AG04449 (cell line): ENCODE measurements at places on chromosomes 11 and 22.

- DNase-seq = no peak
Observed at GRCh38 chr22:21025763-21026755, 6.3 kb downstream of the SLC7A4 start.

DNA sequence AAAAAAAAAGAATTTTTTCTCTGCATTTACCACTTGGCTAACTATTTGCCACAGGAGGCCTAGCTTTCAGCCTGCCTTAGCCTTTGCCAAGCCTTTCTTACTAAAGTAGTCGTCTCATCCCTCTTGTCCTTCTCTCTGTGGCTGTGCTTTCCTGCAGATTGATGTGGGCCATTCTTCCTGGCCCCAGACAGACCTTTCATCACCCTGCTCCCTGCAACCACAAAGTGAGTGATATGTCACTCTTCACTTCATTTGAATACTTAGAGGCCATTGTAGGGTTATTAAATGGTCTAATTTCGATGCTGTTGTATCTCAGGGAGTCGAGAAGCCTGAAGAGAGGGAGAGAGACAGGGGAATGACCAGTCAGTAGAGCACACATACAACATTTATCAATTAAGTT, 37.6 kb downstream of the ART5 start:
- no peak for DNase-seq

GRCh38 chr22:50105208-50106100, 15.6 kb downstream of the MOV10L1 start:
- DNase-seq = no peak

- no peak for DNase-seq
Observed at GRCh38 chr11:65503949-65504673, 5.3 kb downstream of the MALAT1 start.

DNA sequence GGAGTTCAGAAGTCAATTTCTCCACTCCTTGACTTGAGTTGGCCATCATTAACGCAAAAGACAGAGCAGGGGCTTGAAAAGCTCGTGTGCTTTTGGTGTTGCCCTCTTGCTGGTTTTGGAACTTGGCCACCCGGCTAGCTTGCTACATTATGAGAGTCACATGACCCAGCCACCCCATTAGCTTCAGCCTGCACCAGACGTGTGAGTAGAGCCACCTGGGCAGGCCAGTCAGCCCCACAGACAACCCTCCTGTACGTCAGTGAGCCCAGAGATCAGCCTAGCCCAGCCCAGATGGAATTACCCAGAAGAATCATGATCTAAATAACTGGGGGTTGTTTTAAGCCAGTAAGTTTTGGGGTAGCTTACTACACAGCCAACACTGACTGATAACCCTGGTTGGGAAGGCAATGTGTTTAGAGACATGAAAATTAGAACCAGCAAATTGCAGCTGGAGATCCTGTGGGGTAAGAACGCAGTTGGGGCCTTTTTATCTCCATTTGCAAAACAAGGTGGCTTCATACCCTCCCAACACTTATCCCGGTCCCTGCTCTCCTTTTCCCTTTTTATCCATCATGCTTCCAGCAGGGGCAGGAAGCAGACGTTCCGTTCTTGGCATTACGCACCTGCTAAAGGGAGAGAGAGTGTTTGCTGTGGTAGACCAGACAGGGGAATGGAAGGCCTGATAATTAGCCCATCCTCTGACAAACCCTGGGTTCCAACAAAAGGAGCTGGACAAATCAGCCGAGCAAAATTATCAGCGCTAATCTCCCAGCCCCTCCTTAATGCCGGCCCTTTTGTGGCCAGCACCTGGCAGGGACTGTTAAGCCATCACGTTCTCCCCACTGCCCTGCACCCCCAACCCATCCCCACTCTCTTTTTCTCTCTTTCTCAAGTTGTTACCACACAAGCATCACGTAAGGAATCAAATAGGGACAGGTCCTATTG, 548.7 kb upstream of the CADM1 start:
- no peak for DNase-seq

GRCh38 chr22:48744283-48744641, 1083.4 kb downstream of the BRD1 start:
- DNase-seq = no peak

DNA sequence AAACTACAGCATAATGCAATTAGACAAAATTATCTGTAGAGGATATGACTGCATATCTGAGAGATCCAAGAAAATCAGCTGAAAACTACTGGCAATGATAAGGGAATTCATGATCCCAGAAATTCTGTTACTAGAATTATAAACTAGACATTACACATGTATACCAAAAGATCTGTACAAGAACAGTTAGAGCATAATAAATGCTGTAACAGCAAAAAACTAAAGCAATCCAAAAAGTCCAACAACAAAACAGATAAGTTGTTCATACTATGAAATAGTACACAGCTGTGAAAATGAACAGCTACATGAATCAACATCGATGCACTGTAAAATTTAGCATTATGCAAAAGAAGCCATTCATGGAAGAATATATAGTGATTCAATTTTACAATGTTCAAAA, 6.0 kb downstream of the ZNF214 start:
- no peak for DNase-seq

DNA sequence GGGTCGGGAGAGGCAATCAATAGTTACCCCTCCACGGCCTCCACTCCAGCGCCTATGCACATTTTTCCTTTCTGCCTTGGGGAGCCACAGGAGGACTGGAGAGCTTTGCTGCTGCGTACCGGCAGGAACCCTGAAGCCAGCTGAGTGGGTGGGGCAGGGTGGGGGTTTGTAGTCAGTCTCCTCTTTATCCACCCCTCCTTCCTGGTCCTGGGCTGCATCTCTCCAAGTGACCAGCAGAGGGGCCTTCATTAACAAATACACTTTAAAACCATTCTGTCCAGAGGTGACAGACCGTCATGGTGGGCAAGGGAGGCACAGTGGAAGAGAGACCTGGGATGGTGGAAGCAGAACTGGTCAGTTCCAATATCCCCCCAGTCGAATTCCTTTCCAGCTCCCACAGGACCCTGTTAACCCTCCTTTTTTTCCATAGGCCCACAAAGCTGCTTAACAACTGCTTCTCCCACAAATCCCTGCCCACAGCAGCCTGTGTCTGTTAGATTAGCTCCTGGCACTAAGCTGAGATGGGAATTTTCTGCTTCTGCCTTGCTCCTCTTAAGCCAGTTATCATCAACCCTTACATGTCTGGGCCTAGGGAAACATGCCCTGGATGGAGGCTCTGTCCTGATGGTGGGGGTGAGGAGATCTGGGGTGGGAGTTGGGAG, 3.9 kb upstream of the ABCG4 start:
- DNase-seq = no peak

DNA sequence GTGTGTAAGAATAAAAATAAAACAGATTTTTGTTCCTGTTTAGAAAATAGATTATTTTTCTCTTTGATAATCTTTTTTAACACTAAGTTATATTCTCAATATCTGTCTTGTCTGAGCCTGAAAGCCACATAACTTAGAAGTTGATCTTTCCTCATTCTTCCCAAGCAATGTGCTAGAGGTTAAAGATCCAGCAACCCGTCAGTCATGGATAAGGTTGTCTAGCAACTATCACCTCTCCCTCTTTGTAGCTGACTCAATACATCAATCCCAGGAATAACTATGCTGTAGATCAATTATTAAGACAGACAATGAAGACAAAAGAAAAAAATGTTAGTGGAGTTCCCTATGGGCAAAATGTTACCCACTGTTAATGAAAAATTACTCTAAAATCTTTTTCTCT, 813.1 kb upstream of the CCDC179 start:
- DNase-seq = no peak

DNA sequence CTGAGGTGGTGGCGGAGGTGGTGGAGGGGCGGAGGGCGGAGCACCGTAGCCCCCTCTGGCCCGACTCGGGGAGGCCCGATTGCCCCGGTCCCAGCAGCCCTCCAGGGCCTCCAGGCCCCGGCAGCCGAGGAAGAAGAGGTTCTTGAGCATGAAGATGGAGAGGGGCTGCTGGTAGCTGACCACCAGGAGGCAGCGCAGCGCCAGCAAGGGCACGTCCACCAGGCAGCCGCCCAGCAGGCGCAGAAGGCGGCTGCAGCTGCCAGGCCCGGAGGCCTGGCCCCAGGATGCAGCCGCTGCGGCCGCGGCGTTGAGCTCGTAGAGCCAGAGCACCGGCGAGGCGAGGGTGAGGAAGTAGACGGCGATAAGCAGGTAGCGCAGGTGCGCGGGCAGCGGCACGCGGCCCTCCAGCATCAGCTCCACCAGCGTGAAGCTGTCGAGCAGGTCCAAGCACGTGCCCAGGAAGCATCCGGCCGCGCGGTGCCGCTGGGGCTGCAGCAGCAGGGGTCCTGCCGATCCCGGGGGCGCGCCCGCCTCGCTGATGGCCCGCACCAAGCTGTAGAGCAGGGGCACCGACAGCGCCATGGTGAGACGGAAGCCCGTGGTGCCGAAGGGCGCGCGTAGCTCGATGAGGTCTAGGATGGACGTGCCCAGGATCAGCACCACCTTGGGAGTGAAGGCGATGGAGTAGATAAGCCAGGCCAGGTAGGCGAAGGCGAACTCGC, 1.5 kb downstream of the TMEM121B start:
- DNase-seq = no peak

GRCh38 chr22:43000441-43001175, 14.3 kb downstream of the PACSIN2 start:
- no peak for DNase-seq

- DNase-seq = no peak
Observed at GRCh38 chr11:43986881-43987280, 44.4 kb downstream of the C11orf96 start.

DNA sequence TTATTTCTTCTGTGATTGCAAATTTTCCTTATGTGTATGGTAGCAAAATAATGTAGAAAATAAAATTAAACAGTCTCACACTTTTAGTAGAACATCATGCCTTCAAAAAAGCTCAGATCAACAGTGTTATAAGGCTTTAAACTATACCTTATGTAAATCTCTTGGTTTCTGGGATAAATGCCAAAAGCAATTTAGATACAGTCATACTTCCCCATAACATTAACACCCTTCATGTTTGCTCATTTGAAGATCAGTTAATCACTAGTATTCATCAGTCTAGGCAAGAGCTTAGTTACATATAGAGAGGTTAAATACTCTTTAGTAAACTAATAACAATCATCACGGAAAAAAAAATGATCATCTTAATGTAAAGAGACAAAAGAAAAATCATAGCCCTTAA, 421.8 kb upstream of the ANO3 start:
- no peak for DNase-seq

DNA sequence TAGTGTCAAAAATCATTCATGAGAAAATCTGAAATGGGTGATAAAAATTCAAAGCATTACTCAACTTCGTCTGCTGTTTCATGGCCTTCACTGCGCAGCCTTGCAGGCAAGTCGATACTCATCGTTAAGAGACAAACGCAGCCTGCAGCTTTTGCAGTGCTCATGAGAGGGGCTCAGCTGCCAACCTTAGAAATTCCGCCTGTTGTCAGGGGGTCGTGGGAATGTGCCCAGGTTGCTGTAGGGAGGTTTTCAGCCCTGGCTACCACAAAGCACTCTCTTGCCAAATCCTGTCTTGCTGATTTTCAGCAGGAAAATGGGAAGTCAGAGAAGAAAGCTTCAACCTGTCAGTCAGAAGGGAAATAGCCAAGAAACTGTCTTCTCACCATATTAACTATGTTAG, 25.4 kb upstream of the GRAMD1B start:
- no peak for DNase-seq

GRCh38 chr22:49455595-49455994, 372.1 kb downstream of the BRD1 start:
- no peak for DNase-seq

- no peak for DNase-seq
Observed at GRCh38 chr11:102470251-102470650, 17.7 kb upstream of the TMEM123 start.

- no peak for DNase-seq
Observed at GRCh38 chr11:41250408-41250935, 209.0 kb downstream of the LRRC4C start.

DNA sequence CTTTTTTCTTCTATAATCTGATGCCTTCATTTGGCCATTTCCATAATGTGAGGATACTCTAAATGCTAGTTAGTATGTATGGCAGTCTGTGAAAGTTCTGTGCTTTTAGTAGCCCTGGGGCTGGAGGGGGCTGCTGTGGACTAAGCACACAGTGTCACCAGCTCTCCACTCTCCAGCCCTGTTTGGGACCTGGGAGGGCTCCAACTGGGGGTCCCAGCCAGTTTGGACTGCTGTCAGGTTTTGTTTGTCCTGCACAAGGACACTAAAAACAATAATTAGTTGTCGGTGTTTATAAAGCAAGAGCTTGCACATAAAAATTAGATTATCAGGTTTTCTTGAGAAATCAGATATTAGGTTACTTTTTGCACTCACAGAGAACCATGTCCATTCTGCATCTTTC, 103.1 kb downstream of the LDLRAD3 start:
- no peak for DNase-seq

- DNase-seq = peak; percentile 65
Observed at GRCh38 chr11:96045622-96046456, 121.9 kb upstream of the MTMR2 start.

GRCh38 chr22:48205161-48205560, 1442.7 kb downstream of the TBC1D22A start:
- DNase-seq = no peak

DNA sequence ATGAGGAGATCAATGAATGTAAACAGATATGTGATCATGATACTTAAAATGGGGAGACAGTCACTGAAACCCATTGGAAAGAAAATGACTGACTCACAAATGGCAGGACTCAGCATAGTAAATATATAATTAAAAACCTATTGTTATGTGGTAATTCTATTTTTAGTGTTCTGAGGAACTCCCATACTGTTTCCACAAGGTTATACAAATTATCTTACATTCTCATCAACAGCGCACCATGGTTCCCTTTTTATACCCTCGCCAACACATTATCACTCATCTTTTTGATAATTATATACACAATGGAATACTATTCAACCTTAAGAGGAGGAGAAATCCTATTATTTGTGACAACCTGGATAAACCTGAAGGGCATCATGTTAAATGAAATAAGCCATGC, 17.1 kb downstream of the OR5B21 start:
- no peak for DNase-seq

DNA sequence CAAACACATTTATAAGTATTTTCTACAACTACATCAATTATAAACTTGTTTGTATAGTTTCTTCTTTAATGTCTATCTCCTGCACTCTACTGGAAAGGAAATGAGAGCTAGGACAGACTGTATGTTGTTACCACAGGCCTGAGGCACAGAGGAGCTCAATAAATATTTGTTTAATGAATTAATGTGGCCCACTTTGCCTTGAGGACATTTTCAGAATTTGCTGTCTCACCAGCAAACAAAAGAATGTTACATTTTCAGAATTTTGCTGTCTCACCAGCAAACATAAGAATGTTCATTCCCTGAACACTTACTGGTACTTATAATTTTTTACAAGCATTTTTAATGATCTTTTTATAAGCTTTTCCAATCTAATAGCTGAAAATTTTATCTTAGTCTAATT, 41.9 kb upstream of the WNT7B start:
- DNase-seq = no peak

GRCh38 chr11:57294225-57295131, 30.3 kb downstream of the TNKS1BP1 start:
- no peak for DNase-seq

DNA sequence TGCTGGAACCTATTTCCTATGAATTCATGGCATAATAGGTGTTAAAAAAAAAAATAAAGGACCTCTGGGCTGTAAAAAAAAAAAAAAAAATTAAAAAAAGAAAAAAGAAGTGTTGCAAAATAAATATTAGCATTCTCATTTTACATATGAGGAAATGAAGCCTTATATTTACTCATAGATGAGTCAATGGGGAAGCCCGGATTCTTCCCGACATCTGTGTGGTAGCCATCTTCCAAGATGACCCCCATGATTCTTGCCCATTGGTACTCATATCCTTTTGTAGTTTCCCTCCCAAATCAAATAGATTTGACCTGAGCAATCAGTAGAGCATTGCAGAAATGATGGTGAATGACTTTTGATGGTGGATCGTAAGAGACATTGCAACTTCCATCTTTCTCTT, 3.0 kb upstream of the SWAP70 start:
- no peak for DNase-seq
